H7 (cell line): ENCODE measurements at places on chromosomes 7 and 10.
A peak's percentile ranks its signal among the peaks of the same experiment; 100 is the strongest.

- DNase-seq: no peak
Observed at GRCh38 chr10:14063531-14064285, 267.0 kb downstream of the FRMD4A start.

GRCh38 chr10:126519185-126519584, 130.9 kb upstream of the ADAM12 start:
- DNase-seq: no peak

DNA sequence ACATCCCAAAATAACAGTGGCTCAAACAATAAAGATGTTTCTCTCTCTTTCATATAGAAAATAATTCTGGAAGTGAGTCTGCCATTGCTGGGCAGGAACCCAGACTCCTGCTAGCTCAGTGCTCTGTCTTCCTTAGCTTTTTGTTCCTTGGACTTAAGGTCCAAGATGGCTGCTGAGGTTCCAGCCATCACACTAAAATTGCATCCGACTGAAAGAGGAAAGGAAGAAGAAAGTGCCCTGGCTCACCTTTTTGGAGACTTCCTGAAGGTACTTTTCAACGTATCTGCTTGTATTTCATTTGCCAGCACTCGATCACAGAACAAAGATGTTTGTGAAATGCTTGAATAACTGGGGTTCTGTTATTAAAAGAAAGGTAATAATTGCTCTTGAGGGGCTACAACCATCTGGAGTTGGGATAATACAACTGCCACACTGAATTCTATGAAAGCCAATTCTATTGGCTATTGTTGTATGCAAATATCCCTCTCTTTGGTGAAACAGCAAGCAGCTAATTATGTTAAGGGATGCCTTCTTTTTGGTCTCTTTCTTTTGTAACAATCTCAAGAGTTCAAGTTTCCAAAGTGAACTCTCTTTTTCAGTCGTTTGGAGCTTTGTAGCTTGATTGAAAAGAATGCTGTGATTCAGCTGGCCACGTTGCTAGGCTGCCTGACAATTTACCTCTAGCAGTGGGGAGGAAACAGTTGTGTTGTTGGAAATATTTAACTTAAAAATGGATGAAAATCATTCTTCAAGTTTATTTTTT, 83.9 kb downstream of the BAMBI start:
- peak; percentile 18 for DNase-seq

- DNase-seq: no peak
Observed at GRCh38 chr7:137980308-137980707, 21.6 kb downstream of the CREB3L2 start.
